Left renal pelvis (tissue), 4 donors: ENCODE measurements at places on chromosomes 4 and X. TPM values are rescaled to one million over a fixed set of nuclear protein-coding genes. Genes with fewer than 3 reads are reported as not detected.
A peak's percentile ranks its signal among the peaks of the same experiment; 100 is the strongest.

DNA sequence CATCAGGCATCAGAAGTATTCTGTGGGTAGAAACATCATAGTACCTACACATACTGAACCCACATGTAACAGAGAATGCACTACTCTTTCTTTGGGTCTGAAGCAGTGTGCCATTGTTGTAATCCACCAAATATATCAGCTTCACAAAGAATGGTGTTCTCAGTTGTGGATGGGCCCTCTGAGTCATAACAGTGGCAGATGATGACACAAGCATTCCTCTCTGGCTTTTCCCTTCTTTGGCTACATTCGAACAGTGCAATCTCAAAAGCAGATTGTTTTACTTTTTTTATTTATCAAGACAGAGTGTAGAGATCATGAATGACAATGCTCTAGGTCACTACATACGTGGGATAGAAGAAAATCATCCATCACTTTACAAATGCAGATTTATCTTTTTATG is 247.2 kb upstream of the EPHA5 start:
- DNase-seq = no peak

GRCh38 chr4:176036585-176037205 is 28.9 kb upstream of the WDR17 start:
- no peak for DNase-seq

- DNase-seq = no peak
These were observed 5.8 kb upstream of the CCNA2 start for GRCh38 chr4:121829511-121829910.

- DNase-seq = peak; percentile 12
These were observed 224.2 kb downstream of the RCHY1 start for GRCh38 chr4:75289914-75290582.

- DNase-seq = no peak
These were observed 489.1 kb downstream of the SMARCA1 start for GRCh38 chrX:129034196-129034595.

DNA sequence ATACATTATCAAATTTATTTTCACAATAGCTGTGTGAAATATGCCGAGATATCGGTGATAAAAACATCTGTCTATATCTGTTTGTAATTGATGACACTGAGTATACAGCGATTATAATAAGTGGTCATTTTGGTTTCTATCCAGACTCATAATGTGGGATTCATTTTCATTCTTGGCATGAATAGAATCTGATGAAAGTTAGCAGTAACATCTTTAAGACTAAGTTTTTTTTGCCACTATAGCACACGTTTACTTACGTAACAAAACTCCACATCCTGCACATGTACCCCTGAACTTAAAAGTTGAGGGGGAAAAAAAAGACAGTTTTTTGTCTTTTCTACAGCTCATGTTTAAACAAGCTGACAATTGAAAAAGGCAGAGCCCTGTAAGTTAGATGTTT is 86.4 kb downstream of the PPA2 start:
- no peak for DNase-seq

DNA sequence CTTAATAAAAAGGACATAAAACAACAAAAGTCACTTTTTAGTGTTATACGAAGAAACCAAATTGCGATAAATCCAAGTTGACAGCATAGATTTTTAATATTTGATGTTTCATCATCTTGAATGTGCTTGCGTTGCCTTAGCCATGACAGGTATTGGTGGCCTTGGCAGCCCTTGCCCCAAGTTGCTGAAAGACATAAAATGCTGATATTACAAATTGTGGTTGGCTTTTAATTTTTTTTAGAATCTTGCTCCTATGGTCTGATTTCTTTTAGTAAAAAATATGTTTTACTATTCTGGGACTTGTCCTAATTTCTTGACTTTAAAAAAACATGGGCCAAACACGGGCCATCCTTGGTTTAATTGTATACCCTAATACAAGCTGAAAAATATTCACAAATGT is 122.6 kb downstream of the SLC4A4 start:
- DNase-seq = no peak

- DNase-seq = no peak
These were observed 20.6 kb downstream of the CNKSR2 start for GRCh38 chrX:21394792-21395191.

GRCh38 chr4:52949336-52949735 is 87.2 kb downstream of the RASL11B start:
- DNase-seq = no peak

- DNase-seq = no peak
These were observed 640.7 kb downstream of the BCOR start for GRCh38 chrX:39456894-39457604.

Gene EVC2
- polyA plus RNA-seq = 8.6 TPM

DNA sequence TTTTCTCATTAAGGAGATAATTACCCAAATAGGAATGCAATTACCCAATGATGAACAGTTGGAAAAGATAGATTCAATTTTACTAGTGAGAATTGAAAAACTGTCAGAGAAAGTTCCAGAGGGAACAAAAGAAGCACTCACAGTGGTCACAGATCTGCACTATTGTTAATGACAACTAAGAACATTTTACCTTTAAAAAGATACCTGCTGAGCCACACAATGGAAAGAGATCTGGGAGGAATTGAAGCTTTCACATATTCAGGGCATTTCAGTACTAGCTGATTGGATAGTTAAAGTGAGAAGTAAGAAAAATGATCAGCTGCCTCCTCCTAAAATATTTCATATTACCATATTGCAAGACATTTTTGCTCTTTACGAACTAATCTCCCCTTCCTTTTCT is 1822.2 kb downstream of the STIM2 start:
- DNase-seq = no peak

Gene BST1
- 16.2 TPM for polyA plus RNA-seq

DNA sequence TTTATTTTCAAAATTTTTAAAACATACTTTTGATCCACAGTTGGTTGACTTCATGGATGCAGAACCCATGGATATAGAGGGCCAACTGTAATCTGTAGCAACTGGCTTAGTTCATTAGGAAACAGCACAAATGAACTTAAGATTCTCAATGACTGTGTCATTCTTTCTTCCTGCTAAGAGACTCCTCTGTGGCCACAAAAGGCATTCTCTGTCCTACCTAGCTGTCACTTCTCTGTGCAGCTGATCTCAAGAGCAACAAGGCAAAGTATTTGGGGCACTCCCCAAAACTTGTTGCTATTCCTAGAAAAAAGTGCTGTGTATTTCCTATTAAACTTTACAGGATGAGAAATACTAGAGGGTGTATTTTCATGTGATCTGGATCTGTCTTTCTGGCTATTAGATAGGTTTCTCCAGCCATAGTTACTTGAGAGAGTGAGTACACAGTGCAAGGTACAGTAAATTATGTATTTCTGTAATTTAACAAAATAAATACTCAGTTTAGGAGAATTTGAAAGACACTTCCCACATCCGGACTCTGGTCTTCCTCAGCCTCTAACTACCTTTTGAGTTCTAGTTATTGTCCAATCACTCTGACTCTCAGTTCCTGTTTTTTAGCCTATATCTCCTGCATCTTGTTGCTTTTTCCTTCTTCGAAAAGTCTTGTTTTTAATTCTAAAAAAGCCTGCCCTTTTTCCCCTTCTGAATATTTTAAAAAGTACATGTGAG is 21.8 kb downstream of the TLR2 start:
- no peak for DNase-seq
